ENCODE measurements at places on chromosomes 4 and X.

DNA sequence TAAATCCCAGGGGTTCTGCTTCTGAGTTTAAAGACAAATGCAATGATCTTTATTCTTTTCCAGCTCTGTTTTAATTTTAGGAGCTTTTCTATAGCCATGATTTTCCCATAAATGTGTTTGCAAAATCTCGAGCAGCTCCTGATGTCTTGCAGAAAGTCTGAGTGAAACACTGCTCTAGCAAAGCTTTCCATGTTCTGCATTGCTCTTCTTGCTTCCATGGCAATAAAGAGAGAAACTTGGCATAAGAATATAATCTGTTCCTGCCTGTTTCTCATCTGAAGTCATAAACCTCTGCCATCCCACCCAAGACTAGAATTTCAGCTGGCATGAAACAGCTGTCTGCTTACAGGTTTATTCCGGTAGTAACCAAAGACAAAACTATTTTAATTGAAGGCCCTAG, 254.5 kb downstream of the SPRY1 start:
- DNase-seq, result no peak

DNA sequence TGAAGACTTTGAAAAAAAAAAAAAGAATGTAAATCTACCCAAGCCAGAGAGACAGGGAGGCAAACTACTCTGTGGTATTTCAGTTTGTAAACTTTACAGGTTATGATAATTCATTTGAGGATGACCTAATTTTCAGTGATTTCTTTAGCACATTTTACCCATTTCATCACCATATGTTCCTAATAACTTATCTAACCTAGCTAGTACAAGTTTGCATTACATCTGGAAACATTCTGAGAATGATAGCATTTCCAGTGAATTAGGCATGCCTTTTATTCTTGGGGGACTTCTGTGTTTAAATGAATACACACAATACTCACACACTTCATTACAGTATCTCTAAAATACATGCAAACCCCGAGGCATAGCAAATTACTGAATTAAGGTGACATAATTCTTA, 1055.5 kb downstream of the PCDH18 start:
- no peak for DNase-seq

- DNase-seq, result no peak
Observed at GRCh38 chr4:74934888-74935287, 2.0 kb downstream of the PARM1 start.

- DNase-seq, result no peak
Observed at GRCh38 chr4:27398631-27399310, 538.1 kb downstream of the STIM2 start.

DNA sequence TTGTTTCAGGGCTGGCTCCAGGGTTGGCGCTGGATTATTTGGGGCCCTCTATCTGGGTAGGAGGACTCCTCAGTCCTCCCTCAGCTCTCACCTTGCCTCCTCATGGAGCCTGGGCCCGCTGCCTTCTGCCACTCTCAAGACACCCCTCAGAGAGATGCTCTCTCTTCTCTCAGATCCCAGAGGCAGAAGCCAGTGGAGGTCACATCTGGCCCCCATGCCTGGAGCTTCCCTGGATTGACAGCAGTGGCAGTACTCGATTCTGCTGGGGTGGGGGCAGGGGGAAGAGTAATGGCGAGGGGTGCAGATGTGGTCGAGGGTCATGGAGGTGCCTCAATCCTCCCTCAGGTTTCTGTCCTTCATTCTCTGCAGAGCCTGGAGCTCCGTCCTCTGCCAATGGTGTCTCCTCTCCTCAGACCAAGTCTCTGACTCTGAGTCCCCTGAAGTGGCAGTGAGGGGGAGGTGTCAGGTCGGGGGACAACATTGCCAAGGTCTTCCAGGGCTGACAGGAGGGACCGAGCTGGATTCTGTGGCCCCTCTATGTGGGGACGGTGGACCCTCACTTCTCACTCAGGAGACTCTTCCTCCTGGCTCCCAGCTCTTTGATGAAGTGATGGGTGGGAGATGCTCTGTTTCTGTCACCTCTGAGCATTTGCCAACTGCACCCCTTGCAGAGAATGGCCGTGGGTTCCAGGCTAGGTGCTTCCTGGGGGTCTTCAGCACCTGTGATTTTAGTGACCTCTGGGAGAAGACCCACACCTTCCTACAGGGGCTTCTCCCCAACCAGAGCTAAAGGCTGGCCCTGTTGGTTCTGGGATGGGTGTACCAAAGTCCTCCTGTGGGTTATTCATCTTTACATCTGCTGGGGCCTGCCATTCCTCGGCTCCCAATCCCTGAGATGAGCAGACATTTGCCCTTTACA, 10.9 kb upstream of the HSFX1 start:
- no peak for DNase-seq

DNA sequence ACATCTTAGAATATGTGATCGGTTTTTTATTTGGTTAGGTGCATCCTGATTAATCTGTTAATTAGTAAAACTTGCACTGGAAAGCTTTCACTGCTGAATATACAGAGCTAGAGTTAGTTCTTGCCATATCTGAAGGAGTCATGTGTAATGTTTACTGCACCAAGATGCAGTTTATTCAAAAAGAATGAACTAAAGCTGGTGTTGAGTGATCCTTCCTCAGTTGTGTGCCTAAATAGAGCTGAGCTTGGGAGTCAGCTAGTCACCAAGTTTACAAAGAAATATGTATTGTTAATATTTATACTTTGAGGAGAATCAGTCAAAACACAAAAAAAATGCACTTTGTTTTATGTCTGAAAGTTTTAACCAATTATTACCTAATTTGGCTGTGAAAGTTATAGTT, 54.1 kb upstream of the FHDC1 start:
- no peak for DNase-seq

GRCh38 chrX:38973322-38973721, 172.1 kb downstream of the MID1IP1 start:
- no peak for DNase-seq

GRCh38 chr4:127501103-127501502, 131.7 kb upstream of the INTU start:
- DNase-seq, result no peak

DNA sequence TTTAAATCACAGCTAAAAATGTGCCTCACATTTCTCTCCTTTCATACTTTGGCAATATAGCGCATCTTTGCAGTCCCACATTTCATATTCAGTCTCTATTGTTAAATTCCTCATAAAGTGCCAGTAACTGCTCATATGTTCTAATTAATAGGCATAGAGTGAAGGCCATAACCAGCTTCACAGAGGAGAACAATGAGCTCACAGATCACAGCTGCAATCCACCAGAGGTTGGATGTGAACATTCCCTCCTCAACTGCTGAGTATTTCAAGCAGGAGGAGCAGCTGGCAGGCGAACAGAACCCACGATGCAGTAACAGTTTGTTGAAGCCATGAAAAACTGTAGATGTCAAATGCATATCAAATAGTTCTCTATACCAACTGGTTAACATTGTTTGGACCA, 2088.7 kb upstream of the AGA start:
- no peak for DNase-seq

DNA sequence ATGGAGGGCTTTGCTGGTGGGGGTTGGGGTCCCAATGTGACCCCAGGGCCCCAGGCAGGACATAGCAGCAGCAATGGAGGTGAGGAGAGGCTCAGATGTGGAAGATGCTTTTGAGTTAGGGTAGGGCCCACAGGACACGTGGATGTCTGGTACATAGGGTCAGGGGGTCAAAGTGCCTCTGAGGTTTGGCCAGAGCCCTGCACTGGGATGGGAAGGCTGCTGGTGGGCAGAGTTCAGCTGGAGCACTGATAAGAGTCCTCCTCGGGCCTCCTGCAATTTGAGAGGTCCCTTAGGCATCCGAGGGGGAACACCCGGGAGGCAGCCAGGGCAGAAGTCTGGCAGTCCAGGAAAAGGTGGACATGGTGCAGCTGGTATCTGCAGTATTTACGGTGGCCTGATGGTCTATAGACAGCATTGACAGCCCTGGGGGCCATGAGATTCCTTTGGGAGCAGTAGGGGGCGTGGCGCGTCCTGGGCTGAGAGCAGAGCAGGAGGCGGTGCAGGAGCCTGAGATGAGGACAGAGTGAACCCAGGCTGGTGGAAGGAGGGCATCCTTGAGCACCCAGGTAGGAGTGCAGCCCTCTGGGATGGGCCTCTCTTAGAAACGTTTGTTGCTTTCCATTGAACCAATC, 22.6 kb downstream of the CCNQ start:
- no peak for DNase-seq

GRCh38 chr4:47668810-47669408, 169.0 kb downstream of the CORIN start:
- no peak for DNase-seq

DNA sequence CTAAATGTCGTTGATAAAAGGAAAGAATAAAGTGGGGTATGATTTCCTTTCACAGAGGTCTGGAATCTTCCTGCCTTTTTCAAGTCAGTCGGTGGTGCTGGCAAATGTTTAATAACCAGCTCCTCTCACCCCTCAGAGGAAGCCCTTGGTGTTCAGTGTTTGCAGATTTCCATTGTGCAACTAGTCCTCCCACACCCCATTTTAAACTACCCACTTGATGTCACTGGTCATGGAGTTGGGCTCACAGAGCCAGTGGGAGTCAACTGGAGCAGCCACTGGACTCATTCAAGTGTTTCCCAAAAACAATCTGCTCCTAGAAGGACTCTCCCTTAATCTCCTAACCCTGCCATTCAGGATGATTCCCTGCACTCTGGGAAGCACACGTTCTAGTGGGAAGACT, 149.2 kb downstream of the PTTG2 start:
- no peak for DNase-seq

- no peak for DNase-seq
Observed at GRCh38 chr4:152357206-152357605, 178.7 kb downstream of the FBXW7 start.
